NCI-H1930 (cell line): ENCODE measurements at places on chromosomes 4 and X.

GRCh38 chr4:184472614-184473498 lies 1.5 kb downstream of the IRF2 start:
- DNase-seq, result peak; percentile 35

GRCh38 chr4:159655547-159655946 lies 552.7 kb downstream of the RAPGEF2 start:
- no peak for DNase-seq

DNA sequence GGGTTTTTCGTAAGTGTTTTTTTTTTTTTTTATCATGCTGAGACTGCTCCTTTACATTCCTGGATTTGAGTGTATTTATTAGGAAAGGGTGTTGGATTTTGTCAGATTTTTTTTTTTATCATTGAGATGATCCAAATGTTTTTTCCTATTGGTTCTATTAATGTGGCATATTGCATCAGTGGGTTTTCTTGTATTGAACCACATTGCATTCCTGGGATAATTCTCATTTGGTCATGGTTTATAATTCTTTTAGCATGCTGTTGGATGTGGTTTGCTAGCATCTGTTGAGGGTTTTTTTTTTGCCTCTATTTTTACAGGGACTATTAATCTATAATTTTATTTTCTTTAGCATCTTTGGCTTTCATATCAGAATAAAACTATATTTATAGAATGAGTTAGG lies 28.8 kb downstream of the COL4A5 start:
- DNase-seq, result no peak

DNA sequence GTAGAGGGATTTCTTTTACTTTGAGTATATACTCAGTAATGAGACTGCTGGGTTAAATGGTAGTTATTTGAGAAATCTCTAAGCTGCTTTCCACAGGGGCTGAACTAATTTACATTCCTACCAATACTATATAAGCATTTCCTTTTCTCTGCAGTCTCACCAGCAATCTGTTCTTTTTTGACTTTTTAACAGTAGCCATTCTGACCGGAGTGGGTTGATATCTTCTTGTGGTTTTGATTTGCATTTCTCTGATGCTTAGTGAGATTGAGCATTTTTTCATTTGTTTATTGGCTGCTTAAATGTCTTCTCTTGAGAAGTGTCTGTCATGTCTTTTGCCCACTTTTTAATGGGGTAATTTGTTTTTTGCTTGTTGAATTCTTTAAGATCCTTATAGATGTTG lies 43.3 kb downstream of the SPCS3 start:
- DNase-seq, result no peak

DNA sequence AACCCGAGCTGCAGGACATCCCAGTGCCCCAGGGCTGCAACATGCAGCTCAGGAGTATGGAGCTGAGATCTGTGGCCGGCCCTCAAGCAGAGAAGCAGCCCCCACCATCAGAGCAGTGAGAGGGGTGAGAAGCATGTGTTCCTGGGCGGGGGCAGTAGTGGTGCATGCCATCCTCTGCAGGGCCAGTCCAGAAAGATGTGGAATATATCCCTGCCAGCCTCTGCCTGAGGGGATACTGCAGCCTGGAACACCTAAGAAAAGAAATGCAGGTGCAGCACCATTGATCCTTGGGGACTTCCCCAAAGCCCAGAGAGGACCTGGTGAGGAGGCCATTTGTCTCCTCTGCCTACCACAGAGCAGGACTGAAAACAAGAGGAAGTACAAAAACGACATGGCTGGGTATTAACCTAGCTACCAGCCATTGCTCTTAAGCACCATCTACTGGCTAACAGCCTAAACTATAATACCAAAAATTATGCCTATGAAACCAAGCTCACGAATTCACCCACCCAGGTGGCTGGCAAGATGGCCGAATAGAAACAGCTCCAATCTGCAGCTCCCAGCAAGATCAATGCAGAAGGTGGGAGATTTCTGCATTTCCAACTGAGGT lies 158.8 kb downstream of the ADGRA3 start:
- DNase-seq, result peak; percentile 26

DNA sequence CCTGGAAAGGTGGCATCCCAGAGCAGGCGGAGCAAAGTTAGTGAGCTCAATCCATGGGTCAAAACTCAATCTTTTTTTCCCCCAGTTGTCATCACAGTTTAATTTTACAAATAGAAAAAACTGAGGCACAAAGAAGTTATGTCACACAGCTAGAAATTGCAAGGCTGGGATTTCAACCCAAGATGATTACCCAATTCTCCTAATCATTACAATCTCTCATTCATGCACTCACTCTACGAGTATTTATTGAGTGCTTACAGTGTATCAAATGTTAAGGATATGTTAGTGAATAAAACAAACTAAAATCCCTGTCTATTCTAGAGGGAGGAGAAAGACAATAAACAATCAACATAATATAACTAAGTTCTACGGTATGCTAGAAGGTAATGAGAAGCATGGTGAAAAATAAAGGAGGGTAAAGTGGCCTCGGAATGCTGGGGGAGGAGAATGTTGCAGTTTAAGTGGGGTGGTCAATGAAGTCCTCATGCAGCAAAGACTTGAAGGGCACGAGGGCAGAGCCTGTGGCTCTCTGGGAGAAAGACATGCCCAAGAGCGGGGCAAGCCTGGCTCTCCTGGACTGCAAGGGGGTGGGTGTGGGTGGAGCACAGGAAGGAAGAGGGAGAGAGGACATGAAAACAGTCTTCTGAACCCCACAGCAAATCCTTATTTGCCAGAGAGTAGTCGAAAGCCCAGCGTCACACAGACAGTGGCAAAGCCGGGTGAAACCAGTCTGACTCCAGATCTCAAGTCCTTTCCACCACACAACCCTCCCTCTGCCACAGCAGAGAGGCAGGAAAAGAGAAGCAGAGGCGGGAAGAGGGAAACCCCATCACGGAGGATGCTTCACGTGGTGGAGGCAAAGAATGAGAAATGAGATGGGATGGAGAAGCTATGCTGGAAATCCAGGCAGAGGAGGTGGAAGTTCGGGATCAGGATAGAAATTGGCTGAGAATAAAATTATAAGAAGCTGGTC lies 48.3 kb downstream of the RAB33B start:
- no peak for DNase-seq

- no peak for DNase-seq
These were observed 46.4 kb downstream of the CPLX1 start for GRCh38 chr4:779555-779954.

GRCh38 chrX:66328950-66329596 lies 165.0 kb downstream of the HEPH start:
- DNase-seq, result no peak

GRCh38 chr4:83542225-83542624 lies 6.3 kb downstream of the GPAT3 start:
- no peak for DNase-seq

DNA sequence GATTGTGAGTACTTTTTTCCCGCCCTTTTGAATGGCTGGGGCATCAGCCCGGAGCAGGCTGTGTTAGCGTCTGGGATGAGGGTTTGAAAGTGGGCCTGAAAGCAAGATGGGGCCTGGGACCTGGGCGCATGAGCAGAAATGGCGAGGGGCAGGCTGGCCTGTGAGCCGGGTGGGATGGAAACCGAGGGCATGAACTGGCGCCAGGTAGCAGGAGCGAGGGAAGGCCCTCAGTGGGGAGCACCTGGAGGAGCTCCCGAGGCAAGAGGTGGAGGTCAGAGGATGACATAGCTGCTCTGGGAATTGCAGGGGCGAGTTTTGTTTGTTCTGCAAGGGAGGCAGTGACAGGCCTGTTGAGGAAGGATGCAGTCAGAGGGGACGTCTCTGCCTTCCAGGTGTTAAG lies 68.6 kb downstream of the RGS12 start:
- DNase-seq, result no peak

- DNase-seq, result no peak
These were observed 47.4 kb upstream of the KDR start for GRCh38 chr4:55172694-55173287.

- DNase-seq, result peak; percentile 17
These were observed 1.7 kb downstream of the PHF8 start for GRCh38 chrX:54042609-54043021.

GRCh38 chr4:8285976-8286718 lies 16.6 kb downstream of the HTRA3 start:
- DNase-seq, result no peak

GRCh38 chr4:127632420-127633403 lies at the start of gene INTU:
Gene INTU (plus strand): TSS chr4:127632957. CDS start chr4:127633035, 78 bp downstream.
- DNase-seq, result peak; percentile 84

GRCh38 chrX:155070975-155071693 lies at the start of the genes BRCC3, CMC4 and MTCP1:
Gene BRCC3 (plus strand): TSS chrX:155071508. CDS start chrX:155071528, 20 bp downstream.
Gene CMC4 (minus strand): TSS chrX:155071136. CDS start chrX:155064023, 7,113 bp downstream.
Gene MTCP1 (minus strand): TSS chrX:155071136. CDS start chrX:155066010, 5,126 bp downstream.
- DNase-seq, result peak; percentile 70

- no peak for DNase-seq
These were observed 10.1 kb downstream of the PSAPL1 start for GRCh38 chr4:7424553-7425111.

DNA sequence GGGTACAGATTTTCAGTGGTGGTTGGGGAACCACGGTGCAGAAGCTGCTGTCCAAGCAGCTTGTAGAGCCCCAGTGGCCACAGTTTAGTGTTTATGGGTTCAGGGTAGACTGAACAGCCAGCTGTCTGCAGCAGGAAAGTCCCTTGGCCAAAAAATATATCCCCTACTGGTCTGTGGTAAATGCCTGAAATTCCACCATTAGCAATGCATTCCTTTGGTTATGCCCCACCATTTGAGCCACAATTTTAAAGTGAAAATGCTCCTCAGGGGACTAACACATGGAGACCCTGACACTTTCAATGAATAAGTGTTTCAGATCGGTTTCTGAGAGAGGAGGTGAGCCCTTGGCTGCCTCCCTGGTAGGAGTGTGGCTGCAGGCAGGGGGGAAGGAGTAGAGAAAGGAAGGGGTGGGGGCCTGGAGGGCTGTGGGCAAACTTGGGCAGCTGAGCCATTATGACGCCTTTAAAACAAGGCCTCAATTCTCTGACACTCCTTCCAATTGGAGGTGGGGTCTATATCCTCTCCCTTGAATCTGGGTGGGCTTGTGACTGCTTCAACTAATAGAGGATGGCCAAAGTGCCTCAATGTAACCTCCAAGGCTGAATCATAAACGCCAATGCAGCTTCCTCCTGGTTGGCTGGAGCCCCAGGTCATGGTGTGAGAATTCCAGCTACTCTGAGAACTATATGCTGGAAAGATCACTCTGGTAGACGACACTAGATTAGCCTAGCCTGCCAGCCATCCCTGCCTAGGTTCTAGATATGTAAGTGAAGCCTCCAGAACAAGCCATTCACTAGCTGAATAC lies 75.8 kb upstream of the ATP6AP2 start:
- no peak for DNase-seq

DNA sequence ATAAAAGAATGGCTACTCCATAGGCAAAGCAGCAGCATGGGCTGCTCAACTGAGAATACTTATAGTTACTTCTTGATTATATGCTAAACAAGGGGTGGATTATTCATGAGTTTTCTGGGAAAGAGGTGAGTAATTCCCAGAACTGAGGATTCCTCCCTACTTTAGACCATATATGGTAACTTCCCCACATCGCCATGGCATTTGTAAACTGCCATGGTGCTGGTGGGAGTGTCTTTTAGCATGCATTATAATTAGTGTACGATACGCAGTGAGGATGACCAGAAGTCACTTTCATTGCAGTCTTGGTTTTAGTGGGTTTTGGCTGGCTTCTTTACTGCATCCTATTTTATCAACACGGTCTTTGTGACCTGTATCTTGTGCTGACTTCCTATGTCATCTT lies 141.5 kb downstream of the MAGEB17 start:
- no peak for DNase-seq

- no peak for DNase-seq
These were observed 157.7 kb downstream of the SPANXN1 start for GRCh38 chrX:145405012-145405411.

- DNase-seq, result no peak
These were observed 55.7 kb downstream of the CD38 start for GRCh38 chr4:15833801-15834200.

- DNase-seq, result no peak
These were observed 244.5 kb upstream of the TLL1 start for GRCh38 chr4:165628572-165628971.

DNA sequence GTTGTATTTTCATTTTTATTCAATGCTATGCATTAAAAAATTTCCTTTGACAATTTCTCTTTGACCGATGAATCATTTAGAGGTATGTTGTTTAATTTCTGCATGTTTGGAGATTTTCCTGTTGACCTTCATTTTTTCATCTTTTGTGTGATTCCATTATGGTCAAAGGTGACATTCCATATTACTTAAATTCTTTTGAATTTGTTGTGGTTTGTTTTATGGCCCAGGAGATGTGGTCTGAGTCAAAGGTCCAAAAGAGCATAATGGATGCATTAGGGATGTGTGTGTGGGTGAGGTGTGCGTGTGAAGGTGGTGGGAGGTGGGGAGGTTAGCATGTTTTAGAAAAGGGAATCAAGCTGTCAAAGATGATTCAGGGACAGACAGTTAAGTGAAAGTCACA lies 76.0 kb upstream of the GIMD1 start:
- no peak for DNase-seq

DNA sequence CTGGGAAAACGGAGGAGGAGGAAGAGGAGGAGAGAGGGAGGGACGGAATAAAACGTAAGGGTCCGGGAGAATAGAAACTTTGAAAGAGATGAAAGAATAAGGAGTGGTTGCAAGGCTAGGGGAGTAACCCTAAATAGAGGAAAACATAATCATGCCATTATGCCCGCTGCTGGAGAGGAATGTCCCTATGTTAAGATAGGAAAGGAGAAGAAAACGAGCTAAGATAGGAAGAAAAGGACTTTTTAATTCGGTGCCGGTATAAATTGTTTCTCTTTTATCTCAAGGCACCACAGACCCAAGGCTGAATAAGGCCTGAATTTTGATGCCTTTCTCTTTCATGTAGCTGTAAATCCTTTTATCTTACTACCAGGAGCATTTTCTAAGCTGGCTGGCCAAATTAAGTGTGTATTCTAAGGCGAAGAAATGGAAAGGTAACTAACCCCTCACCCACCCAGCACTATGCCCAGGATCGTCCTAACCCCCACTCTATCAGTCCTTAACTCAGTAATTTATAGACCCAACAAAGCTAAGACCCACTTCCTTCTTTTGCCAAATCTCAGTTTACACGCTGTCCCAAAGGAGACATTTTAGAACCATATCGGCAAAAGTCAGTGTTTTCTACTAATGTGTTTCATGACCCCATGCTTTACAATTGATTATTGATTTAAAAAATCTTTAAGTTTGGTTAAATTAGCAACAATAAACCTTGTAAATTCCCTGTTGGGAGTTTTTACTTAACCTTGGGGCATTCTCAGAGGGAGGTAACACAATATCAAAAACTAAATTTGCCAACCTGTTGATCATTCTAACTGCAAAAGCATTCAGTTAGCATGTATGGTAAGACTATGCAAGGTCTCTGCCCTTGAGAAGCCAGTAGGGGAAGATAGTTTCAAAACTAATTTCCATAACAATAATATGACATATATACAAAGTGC lies 1.1 kb upstream of the CUL4B start:
- no peak for DNase-seq

DNA sequence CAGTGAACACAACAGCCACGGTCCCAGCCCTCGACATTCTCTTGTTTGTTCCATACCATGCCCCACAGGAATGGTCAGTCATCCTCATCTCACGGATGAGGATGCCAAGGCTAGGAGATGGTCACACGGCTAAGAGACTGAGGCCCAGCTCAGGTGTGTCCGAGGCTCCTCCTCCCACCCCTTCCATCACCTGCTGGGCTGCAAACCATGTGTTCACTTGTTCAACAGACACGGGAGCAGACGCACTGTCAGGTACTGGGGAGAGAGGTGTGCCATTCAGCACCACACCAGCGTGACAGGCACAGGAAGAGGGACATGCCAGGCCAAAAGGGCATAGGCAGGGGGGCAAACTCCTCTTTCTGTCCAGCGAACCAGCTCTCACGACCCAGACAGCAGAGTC lies 45.9 kb downstream of the ABLIM2 start:
- no peak for DNase-seq

GRCh38 chr4:82797405-82798111 lies 1.0 kb downstream of the SCD5 start:
- DNase-seq, result no peak
